Heart right ventricle (tissue), 16 donors: ENCODE measurements at places on chromosomes 2 and 18. TPM values are rescaled to one million over a fixed set of nuclear protein-coding genes. Genes with fewer than 3 reads are reported as not detected.

DNA sequence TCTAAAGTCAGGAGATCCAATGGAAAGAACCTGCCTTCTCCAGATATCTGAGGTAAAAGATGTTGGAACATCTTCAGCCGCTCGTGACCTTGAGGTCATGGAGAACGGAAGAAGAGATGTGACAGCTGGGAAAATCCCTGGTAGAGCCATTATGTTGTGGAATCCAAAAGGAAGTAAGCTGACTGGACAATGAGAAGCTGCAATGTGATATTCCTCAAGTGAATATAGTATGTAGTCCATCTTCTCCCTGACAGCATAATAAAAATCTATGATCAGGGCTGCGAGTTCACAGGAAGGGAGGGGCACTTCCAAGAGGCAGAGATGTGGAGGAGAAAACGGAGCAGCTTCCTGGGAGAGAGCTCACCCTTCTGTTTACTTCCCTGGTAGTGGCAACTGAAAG is 201.0 kb upstream of the SP5 start:
- no peak for DNase-seq
- no peaks in the 10 kb centered on the region for H3K27me3 ChIP-seq
- H3K27ac ChIP-seq, result no peak overlapping the region
- peaks cover 7% of the 10 kb centered on the region for H3K4me1 ChIP-seq

GRCh38 chr2:96950381-96951124 is 35.8 kb downstream of the FAM178B start:
- H3K4me1 ChIP-seq, result peaks cover 31% of the 10 kb centered on the region
- H3K36me3 ChIP-seq, result no peaks in the 10 kb centered on the region
- H3K27ac ChIP-seq, result no peak overlapping the region
- no peaks in the 10 kb centered on the region for H3K27me3 ChIP-seq
- no peak overlapping the region for H3K4me3 ChIP-seq
- DNase-seq, result no peak

GRCh38 chr2:124145982-124146381 is 120.9 kb downstream of the CNTNAP5 start:
- no peak for DNase-seq
- H3K36me3 ChIP-seq, result no peaks in the 10 kb centered on the region
- no peak overlapping the region for H3K27ac ChIP-seq
- H3K27me3 ChIP-seq, result no peaks in the 10 kb centered on the region

The FABP1 gene
- total RNA-seq, result not detected

The LYPD6 gene
- 0.31 TPM for total RNA-seq

DNA sequence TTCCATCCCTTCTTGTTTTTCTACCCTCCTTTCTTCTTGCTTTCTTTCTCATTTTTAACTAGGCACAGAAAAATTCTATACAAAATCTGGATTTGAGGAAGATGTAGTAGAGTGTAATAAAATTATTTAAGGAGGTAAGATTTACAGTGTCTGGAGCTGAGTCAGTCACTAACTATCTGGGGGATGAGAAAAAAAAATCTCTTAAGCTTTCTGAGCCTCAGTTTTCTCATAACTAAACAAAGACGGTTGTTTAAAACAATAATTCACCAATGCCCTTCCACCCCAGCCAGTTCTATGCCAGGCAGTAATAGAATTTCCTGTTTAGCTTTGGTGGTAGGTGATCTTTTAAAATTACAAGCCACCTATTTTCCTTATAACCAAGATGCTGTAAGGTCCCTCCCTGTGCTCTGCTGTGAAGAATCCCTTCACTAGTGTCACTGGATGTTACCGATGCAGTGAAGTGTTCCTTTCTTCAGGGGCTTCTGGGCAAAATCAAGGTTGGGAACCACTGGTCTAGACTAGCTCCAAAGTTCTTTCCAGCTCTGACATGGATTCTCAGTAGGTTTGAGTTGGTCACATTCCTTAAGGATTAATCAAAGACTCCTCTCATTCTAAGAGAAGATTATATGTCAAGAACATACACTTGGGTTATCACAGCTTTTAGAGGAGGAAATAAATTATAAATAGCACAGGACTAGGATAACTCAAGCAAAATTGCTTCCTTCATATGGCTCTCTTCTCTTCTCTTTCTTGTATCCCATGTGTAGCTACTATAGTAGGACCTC is 289.0 kb downstream of the CDH2 start:
- H3K36me3 ChIP-seq, result no peaks in the 10 kb centered on the region
- H3K4me3 ChIP-seq, result no peak overlapping the region

- DNase-seq, result no peak
- no peak overlapping the region for H3K27ac ChIP-seq
- no peaks in the 10 kb centered on the region for H3K4me1 ChIP-seq
- H3K4me3 ChIP-seq, result no peak overlapping the region
Observed at GRCh38 chr2:42618972-42619371, 50.5 kb downstream of the MTA3 start.

The PDCL3 gene
- 18.5 TPM for total RNA-seq

- peak; percentile 28 for DNase-seq
- H3K4me1 ChIP-seq, result peaks cover 15% of the 10 kb centered on the region
- H3K36me3 ChIP-seq, result no peaks in the 10 kb centered on the region
- H3K27ac ChIP-seq, result no peak within 1 kb of the TSS
- H3K27me3 ChIP-seq, result peaks cover 29% of the 10 kb centered on the region
- H3K4me3 ChIP-seq, result peak within 1 kb of the TSS; percentile 49
Observed at GRCh38 chr2:27494944-27495554, at the start of gene FNDC4. FNDC4 (minus strand) TSS chr2:27495200; CDS start chr2:27494679, 521 bp downstream.

DNA sequence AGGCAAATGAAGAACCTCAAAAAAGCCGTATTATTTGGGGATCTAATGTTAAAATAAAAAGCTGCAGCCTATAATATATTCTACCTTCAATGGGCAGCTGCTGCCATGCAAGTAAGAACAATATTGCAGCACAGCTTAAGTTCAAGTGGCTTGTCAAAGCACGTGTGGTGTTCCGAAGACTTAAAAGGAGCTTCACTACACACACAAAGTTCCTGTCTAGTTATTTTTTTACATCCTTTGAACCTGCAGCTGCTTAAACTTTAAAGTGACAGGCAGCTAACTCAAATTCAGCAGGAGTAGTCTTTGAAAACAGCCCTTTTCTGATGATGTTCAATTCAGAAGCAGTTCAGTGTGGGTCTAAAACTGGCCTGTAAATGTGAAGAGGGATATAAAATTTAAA is 85.8 kb upstream of the XIRP2 start:
- H3K4me1 ChIP-seq, result peaks cover 3% of the 10 kb centered on the region
- no peak for DNase-seq
- H3K27ac ChIP-seq, result no peak overlapping the region

The TTC27 gene
- total RNA-seq, result 11.7 TPM

The ASNSD1 gene
- total RNA-seq, result 25.9 TPM

- no peak overlapping the region for H3K4me3 ChIP-seq
- DNase-seq, result no peak
- no peak overlapping the region for H3K27ac ChIP-seq
- H3K36me3 ChIP-seq, result no peaks in the 10 kb centered on the region
- H3K27me3 ChIP-seq, result no peaks in the 10 kb centered on the region
Observed at GRCh38 chr2:71611781-71612527, 158.6 kb downstream of the DYSF start.

The ANO7 gene
- 2.2 TPM for total RNA-seq

GRCh38 chr2:151459358-151459757 is 49.7 kb downstream of the RIF1 start:
- no peak overlapping the region for H3K4me3 ChIP-seq
- H3K4me1 ChIP-seq, result no peaks in the 10 kb centered on the region
- H3K27ac ChIP-seq, result no peak overlapping the region
- H3K36me3 ChIP-seq, result peaks cover 100% of the 10 kb centered on the region
- no peaks in the 10 kb centered on the region for H3K27me3 ChIP-seq

GRCh38 chr2:72788756-72789155 is 37.1 kb downstream of the EXOC6B start:
- no peak for DNase-seq
- no peaks in the 10 kb centered on the region for H3K27me3 ChIP-seq
- no peak overlapping the region for H3K27ac ChIP-seq
- no peaks in the 10 kb centered on the region for H3K36me3 ChIP-seq
- peaks cover 20% of the 10 kb centered on the region for H3K4me1 ChIP-seq

- H3K36me3 ChIP-seq, result no peaks in the 10 kb centered on the region
- H3K27me3 ChIP-seq, result no peaks in the 10 kb centered on the region
- DNase-seq, result no peak
- H3K4me1 ChIP-seq, result no peaks in the 10 kb centered on the region
- no peak overlapping the region for H3K4me3 ChIP-seq
Observed at GRCh38 chr2:22912398-22912797, 472.6 kb upstream of the KLHL29 start.

DNA sequence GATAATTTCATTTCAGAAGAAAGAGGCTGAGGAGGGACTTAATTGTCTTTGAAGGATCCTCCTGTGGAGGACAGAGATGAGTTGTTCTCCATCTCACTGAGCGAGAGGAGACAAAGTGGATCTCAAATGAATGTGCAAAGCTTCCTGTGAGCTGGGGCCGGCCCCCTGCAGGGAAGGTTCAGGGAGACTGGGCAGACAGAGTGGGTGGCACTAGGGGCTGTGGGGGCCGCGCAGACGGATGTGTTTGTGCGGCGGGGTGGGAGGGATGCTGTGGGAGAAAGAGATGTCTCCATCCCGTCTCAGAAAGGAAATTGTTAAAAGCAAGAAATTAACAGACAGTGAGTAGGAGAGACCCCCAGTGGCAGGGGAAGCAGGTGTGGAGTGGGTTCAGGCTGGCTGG is 29.1 kb downstream of the KLHL29 start:
- H3K4me1 ChIP-seq, result no peaks in the 10 kb centered on the region
- H3K36me3 ChIP-seq, result no peaks in the 10 kb centered on the region
- H3K27ac ChIP-seq, result no peak overlapping the region
- no peak overlapping the region for H3K4me3 ChIP-seq
- no peaks in the 10 kb centered on the region for H3K27me3 ChIP-seq
- DNase-seq, result no peak

The ALPI gene
- not detected for total RNA-seq
